ENCODE measurements at places on chromosomes 1 and 21. TPM values are rescaled to one million over a fixed set of nuclear protein-coding genes. Genes with fewer than 3 reads are reported as not detected.

The RUNX3 gene
- total RNA-seq: 6.1 TPM

The CLCA1 gene
- 89.8 TPM for total RNA-seq

The EDN2 gene
- total RNA-seq: 16.5 TPM

DNA sequence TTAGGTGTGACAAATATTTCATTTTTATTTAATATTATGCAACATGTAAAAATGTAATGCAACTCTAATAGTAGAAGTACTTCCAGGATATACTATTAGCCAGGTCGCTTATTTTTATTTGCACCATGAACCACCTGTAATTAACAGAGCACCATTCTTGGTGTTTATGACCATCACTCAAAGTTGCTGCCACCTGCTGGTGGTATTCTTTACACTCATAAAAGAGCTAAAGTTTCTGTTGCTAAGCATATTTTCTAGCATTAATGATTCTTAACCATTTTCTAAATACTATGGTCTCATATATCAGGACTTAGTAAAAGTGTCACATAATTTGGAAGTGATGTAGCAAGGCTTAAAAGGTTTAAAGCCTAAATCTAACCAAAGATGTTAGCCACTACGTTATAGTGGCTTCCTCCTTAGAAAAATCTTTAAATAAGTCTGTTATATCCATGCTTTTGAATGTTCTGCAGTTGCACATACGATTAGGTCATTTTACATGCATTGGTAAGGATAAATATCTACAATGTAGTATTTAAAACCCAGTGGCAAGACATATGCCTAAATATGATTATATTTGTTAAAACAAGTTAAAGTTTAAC lies 244.5 kb downstream of the NEGR1 start:
- DNase-seq: peak; percentile 47

- DNase-seq: no peak
Observed at GRCh38 chr1:199585392-199585791, 442.1 kb upstream of the NR5A2 start.

GRCh38 chr1:203026666-203027663 lies 674 bp downstream of the PPFIA4 start:
- peak; percentile 24 for DNase-seq

GRCh38 chr21:35537604-35538003 lies 488.5 kb upstream of the RUNX1 start:
- no peak for DNase-seq

GRCh38 chr21:41215856-41216408 lies 48.0 kb downstream of the BACE2 start:
- DNase-seq: no peak

DNA sequence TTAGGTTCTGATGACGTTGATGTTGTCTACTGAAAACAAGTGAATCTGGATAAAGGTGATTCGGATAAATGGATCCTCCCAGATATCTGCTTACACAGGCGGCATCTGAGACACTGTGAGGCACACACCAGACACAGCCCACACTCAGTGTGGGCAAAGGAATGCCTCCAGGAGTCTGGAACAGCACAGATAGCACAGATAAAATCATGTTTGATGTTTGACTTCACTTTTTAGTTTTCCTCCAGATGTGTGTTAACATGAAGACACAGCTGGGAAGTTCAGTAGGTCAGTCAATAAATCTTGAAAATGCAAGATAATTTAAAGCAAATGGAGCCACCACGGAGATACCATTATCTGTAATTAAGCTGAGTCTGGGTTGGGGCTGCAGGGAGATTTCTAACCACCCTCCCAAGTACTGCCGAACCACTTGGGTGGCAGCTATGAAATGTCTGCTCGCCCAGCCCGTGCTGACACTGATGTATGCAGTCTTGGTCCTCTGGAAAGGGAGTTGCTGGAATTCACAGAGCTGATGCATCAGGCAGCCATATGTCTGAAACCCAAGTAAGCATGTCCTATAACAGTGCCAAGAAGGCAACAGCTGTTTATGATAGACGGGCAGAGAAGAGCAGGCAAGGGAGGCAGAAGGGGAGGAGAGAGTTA lies 11.7 kb downstream of the CAPN9 start:
- DNase-seq: no peak

DNA sequence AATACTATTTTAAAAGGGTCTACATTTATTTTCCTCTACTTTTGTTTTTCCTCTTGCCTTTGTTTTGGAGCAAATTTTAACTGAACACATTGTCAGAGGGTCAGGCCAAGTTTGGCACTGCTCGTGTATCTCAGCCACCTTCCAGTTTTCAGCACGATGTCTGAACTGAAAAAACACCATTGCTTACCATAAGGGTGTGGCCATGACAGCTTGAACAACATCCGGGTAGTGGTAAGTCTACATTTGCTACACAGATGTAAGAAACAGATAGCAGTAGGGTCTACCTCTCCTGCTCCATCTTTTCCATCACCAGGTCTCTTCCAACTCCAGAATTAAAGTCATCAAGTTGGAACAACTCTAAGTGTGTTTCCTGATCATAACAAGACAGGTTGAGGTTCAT lies 4.2 kb downstream of the HIVEP3 start:
- no peak for DNase-seq

GRCh38 chr1:244092964-244093638 lies 42.0 kb downstream of the ZBTB18 start:
- DNase-seq: no peak

DNA sequence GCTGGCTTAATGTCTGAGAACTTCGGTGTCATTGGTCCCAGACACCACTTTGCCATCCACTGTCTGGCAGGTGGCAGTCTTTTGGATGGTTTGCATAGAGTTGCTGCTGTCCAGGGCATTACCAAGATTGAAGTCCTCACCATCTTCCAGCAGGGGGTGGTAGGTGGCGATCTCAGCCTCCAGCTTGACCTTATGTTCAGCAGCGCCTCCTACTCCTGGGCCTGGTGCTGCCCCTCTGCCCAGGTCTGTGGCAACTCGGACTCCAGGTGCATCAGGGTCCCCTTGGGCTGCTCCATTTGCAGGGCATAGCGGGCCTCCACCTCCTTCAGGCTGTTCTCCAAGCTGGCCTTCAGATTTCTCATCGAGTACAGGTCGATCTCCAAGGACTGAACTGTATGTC lies 573.3 kb upstream of the NCAM2 start:
- no peak for DNase-seq

- DNase-seq: peak; percentile 21
Observed at GRCh38 chr1:227948493-227949260, 945 bp upstream of the WNT9A start.

DNA sequence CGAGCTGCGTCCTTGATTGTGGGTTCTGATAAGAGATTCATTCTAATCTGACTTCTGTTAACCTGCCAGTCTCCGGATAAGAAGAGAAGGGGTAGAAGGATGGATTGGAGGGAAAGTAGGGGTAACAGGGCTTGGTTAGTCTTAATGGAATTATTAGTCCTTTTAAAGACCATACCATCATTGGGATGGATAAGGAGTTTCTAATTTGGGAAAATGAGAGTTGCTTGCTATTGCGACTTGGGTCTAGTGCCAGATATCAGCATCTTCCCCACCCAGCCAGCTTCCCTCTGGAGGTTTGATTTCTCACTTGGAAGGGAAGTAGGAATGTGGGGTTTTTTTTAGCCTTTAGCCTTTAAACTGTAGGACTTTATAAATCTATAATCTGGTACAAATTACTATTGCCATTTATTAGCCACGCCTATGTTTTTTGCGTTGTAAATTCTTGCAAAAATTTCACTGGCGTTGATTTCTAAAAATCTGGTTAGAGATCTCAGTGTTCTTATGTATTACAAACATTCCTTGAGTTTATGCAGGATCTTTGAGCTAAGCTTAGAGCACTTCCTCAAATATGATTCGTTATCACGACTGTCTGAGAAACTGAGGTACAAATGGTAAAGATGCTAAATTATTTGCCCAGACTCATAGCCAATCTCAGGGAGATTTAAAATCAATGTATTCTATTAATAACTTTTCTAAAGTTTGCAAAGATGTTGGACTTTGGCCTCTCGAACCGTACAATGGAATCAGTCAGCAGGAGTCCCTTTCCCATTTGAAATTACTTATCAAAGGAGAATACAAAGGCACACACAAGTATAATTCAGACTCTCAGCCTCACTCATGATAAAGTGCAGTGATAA lies 1.3 kb downstream of the FAM20B start:
- peak; percentile 53 for DNase-seq

DNA sequence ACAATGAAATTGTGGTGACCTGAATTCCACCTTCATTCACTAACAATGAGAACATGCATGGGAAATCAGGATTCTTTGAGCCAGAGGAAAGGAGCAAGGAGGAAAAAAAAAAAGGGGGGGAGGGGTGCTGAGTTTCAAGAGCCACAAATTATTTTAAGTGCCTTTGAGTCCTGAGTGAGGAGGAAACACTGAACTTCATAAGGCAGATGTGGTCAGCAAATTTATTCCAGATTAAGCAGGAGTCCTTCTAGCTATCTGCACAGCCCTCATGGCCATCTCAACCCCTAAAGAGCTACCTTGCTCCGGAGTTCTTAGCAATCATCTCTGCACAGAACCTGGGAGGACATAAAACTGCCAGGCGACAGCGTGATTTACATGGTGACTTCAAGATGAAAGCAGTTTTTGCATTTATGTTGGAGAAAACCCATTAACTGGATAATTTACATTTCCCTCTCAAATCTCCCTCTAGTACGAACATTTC lies 21.7 kb downstream of the ASTN1 start:
- no peak for DNase-seq

All from stomach (tissue), 19 donors.